Activated CD4-positive, alpha-beta T cell treated with anti-CD3 and anti-CD28 coated beads, Interleukin-2, Interleukin-6, amounts not matched to agents 100 ng/mL and 50 ng/mL, durations not matched to agents 16 hours and 8 hours (primary cell): ENCODE measurements at places on chromosomes 6 and 20.

DNA sequence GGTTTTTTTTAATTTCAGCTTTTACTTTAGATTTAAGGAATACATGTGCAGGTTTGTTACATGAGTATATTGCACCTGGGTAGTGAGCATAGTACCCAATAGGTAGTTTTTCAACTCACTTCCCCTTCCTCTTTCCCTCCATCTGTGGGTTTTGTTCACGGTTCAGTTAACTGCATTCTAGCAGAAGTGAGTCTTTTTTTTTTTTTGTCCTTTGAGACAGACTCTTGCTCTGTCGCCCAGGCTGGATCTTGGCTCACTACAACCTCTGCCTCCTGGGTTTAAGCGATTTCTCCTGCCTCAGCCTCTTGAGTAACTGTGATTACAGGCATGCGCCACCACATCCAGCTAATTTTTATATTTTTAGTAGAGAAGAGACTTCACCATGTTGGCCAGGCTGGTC lies 8.7 kb downstream of the UBR2 start:
- no peak for DNase-seq

DNA sequence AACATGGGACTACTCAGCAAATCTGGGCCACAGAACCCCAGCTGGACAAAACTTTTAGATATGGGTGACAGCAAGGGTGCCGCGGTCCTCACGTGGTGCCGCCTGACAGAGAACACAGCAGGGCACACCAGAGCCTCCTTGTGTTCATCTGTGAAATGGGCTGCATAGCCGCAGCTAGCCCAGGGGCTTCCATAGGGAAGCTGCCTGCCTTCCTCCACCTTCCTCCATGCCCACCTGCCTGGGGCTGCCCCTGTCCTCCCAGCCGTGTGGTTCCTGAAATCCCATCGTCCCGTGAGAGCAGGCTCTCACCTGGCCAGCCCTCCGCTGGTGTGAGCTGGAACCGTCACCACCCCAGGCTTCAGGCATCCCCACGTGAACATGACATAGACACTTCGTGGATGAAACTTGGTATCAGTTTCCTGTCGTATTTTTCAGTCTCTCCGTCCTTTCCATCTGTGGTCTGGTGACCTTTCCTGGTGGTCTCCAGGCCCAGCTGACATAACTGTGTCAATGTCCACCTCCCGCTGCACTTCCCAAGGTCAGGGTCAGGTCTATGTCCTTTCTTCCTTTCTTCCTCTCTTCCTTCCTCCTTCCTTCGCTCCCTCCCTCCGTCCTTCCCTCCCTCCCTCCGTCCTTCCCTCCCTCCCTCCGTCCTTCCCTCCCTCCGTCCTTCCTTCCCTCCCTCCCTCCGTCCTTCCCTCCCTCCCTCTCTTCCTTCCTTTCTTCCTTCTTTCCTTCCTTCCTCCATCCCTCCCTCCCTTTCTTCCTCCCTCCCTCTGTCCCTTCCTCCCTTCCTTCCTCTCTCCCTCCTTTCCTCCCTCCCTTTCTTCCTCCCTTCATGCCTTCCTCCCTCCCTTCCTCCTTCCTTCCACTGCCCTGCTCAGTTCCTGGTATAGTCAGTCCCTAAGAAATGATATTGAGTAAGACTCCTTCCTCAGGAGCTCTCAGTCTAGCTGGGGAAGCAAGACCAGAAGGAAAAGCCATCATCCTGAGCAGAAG lies 78.8 kb downstream of the GRM4 start:
- DNase-seq, result no peak

GRCh38 chr6:168049277-168049676 lies 29.7 kb downstream of the FRMD1 start:
- no peak for DNase-seq

- no peak for DNase-seq
Measured at GRCh38 chr6:116359835-116360234, 10.9 kb upstream of the DSE start.
